ENCODE measurements at places on chromosomes 5 and 9.

DNA sequence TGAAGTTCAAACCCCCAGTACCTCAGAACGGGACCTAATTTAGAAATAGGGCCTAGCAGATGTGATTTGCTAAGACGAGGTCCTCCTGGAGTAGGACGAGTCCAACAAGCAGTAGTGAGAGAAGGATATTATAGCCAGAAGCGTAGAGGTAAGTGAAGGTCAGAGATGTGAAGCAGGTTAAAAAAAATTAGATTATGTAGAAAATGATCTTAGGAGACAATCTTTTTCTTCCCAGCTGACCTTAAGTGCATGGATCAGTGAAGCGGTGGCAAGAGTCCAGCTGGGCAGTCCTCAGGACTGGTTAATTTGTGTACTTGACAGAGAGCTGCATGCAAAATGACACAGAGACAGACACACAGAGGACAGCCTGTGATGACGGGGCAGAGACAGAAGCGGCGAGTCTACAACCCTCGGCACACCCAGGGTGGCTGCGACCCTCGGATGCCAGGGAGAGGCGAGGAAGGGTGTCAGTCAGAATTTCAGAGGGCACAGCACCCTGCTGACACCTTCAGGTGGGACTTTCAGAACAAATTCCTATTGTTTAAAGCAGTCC lies 131.4 kb upstream of the IRX4 start:
- no peak for DNase-seq

- DNase-seq = no peak
Observed at GRCh38 chr9:91243029-91243428, 118.7 kb downstream of the AUH start.

DNA sequence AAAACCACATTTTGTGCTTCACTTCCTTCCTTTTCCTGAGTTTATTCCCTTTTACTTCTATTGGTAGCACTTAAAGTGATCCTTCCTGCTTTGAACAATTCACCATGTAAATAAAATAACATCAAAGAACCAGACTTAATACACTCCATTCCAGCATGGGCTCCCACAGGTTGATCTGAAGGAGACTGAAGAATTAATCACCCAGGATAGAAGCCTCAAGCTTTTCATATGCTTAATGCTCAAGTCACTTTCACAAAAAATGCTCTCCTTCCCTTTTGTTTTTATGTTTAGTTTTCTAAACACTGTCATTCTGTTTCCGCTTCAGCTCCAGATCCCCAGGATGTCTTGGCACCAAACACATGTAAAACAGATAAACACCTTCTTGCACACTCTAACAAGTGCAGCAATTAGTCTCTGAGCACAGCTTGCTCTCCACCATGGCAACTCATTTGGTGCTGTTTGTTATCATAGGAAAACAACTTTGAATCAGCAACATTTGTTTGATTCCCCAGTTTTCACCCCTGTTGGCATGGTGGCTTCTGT lies 37.0 kb downstream of the DMRTA1 start:
- DNase-seq = no peak

GRCh38 chr5:9555961-9556360 lies 10.1 kb upstream of the SEMA5A start:
- no peak for DNase-seq

- DNase-seq = no peak
Observed at GRCh38 chr5:87888139-87888538, 380.5 kb downstream of the TMEM161B start.

DNA sequence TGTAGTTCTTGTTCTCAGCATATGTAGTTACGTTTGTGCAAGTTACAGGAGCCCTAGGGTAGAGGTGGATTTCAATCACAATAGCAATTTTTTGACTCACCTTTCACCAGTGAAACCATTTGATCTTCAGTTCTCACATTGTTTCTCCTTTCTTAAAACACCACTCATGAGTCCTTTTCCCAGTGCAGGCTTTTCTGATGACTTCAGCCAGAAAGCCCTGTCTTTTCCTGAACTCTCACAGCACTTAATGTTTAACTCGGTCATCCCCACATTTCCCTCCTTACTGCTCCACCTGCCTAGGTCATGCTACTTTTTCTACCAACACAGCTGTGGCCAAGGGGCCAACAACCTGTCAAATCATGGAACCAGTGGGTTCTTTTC lies 37.9 kb downstream of the ARHGEF28 start:
- DNase-seq = no peak

- no peak for DNase-seq
Observed at GRCh38 chr5:27479859-27480258, 441.5 kb upstream of the CDH9 start.

- no peak for DNase-seq
Observed at GRCh38 chr9:134458207-134459108, 132.2 kb downstream of the RXRA start.

DNA sequence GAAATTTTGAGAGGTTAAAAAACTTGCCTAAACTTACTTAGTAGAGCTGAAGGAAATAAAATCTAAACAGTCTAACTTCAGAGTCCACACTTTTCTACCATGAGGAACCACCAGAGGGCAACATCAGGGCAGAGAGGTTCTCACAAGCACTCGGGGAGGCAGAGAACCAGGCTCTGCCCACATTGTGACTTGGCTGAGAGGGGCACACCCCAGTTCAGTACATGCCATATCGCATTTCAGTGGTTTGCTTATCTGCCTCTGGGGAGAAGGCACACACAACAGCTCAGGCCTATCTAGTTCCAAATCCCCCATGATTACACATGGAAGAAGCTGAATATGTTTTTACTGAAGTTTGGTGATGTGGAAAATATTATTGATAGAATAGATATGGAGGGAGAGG lies 49.2 kb downstream of the EQTN start:
- no peak for DNase-seq

DNA sequence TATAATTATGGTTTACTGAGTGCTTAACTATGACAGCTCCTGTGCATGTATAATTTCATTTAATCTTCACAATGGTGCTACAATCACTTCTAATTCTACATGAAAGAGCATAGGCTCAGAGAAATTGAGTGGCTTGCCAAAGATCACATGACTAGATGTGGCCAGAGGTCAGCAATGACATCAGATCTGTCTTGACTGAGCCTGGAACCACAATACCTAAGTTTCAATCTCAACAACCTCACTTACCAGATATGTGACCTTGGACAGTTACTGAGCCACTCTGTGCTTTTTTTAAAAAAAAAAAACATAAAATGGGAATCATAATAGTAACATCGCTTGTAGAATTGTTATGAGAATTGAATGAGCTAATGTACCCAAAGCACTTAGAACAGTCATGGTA lies 130.7 kb downstream of the TRIM32 start:
- no peak for DNase-seq

- DNase-seq = peak; percentile 23
Observed at GRCh38 chr5:83430130-83431010, 41.2 kb upstream of the VCAN start.

DNA sequence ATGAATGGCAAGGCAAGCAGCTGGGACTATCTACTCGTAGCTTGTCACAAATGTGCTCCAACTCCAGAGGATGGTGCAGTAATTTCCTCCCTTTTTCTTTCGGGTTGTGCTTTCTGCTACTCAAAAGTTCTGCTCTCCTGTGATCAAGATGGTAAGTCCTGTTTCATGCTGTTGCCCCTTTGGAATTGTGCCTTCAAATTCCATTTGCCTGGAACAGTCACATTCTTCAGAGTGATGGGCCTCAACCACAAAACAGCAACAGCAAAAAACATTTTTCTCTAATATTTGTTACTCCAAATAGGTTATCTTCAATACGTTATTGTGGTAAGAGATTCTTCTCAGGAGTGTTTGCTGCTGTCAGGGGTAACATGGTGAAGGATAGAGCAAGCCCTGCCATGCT lies 209.3 kb downstream of the PALM2AKAP2 start:
- DNase-seq = no peak

DNA sequence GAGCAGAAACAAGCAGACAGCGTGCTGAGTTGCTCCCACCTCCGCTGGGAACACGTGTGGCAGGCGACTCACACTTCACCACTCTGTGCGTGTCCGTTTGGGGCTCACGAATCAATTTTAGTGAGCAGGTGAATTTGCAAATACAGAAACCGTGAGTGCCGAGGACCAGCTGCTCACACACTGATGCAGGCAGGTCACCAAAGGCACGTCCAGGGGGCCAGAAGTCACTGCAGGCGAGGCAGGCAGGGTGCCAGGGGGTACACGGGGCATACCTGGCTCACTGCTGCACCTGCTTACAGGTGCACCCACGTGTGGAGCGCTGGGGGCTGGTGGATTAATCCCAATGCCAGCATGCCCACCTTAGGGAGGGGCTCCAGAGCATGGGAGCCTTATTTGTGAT lies 68.8 kb downstream of the ZNF354C start:
- no peak for DNase-seq

DNA sequence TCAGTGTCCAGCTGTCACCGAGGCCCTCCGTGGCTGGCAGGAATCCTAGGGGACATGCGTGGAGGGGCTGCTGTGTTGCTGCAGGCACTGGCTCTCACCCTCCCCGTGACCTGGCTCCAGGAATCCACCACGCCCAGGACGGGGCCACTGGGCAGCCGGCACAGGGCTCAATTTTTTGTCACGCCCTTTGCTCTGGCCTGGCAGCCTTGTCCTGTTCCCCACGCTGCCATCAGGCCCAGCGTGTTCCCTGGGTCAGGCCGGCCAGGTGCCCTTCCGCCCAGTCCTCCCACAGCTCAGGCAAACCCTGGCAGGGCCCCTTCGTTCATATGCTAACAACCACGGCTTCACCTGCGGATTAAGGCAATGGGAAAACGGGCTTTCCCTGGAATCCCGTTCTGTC lies 37.3 kb downstream of the PROP1 start:
- DNase-seq = no peak

DNA sequence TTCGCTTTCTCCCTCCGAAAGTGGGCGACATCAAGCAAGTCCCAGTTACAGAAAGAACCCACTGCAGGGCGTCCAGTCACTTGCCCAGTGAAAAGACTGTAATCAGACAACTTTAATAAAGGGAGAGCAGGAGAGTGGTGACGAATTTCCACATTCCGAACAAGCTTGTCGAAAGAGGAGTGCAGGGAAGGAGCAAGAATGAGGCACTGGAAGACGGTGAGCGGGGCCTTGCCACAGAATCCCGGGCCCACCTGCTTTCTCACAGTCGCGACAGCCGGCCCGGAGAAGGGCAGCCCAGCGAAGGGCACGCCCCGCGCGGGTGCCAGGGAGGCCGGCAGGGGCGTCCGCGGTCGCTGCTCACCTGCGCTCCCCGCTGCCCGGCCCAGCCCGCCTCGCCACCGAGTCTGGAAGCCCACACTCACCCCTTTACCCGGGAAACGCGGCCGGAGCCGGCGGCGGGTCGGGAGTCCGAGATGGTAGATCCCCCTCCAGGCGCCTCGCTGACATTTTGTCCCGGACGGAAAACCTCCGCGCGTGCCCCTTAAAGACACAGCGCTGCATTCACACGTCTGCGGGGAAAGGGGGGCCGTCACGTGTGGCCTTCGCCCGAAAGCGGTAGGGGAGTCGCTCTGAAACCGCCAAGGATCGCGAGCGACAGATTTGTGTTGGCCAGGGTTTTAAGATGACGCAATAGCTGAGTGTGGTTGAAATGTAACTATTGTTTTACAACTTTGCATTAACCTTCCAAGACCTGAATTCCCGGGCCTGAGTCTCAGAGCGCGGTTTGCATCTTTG lies at the start of gene ZBED3:
TSS of gene ZBED3 (minus strand) at position 597 of the 795 bp plus-strand sequence. CDS start 9,407 bp downstream, outside the sequence.
- DNase-seq = peak; percentile 25

- DNase-seq = no peak
Observed at GRCh38 chr9:34387239-34387638, 10.5 kb upstream of the MYORG start.

- DNase-seq = no peak
Observed at GRCh38 chr5:34460496-34460895, 195.6 kb upstream of the RAI14 start.

DNA sequence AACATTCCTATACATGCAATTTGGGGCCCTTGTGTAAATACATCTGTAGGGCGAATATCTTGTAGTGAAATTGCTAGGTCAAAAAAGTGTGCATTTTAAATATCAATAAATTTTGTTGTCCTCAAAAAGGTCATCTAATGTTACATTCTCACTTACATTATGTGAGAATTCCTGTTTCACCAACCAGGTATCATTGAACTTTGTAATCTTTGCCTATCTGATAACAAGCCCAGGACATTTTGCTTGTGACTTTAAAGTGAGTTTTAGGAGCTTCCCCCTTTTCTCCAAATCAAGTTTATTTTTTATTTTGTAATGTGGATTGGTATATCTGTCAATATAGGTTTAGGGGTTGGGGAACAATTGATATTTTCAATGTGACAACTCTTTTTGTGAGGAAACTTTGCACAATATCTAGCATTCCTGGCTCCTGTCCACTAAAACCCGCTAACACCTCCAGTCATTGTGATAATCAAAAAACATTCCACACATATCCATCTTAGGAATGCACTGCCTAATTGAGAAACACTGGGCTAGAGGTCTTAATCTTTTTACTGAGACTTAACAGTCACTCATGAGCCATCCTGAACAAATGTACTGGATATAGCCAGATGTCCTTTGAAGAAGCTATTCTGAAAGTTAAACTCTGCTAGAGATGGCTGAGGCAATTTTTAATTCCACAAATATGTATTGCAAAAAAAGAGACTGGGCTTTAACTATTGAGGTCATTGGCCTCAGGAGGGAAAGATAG lies 72.5 kb upstream of the SLC1A1 start:
- DNase-seq = no peak

GRCh38 chr9:130785940-130786508 lies 49.0 kb upstream of the ABL1 start:
- no peak for DNase-seq

- DNase-seq = no peak
Observed at GRCh38 chr5:135934939-135935338, 19.8 kb downstream of the LECT2 start.

- no peak for DNase-seq
Observed at GRCh38 chr9:3285365-3286161, 240.2 kb downstream of the RFX3 start.

DNA sequence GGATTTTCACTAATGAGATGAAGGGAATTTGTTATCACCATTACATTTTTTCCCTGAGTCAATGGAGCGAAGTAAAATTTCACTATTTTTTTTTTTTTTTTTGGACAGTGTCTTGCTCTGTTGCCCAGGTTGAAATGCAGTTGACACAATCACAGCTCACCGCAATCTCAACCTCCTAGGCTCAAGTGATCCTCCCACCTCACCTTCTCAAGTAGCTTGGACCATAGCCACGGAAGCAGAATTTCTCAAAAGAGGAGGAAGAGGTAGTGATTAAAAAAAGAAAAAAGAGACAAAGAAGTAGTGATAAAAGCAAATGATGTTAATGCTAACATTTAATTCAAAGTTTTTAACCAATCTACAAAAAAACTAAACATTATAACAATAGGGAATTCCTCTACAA lies 29.8 kb downstream of the ELP1 start:
- no peak for DNase-seq

DNA sequence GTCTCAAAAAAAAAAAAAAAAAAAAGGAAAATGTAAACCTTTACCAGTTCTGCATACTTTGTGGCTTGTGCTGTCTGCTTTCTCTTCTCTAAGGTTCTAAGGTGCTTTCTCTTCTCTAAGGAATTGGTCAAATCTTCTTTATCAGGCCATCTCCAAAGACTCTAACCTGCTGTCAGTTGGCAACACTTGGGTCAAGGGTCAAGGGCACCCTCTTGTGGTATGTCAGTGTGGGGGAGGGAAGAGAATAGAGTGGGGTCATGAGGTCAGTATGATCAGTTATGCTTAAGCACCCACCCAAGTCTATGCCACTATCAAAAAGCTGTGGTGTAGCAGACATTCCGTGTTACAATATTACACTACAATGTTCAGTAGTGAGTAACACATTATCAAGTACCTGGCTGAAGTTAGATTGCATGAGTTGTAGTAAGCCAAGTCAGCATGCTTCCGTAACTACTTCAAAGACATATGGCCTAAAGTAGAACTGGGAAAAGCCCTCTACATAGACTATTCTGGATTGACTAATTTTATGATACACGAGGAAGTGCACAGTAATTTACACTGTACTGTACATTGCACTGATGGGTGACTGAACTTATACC lies 25.0 kb upstream of the CCL28 start:
- DNase-seq = no peak

GRCh38 chr5:157602505-157602904 lies 26.9 kb upstream of the ADAM19 start:
- no peak for DNase-seq

All from GM18507 (cell line).